ENCODE measurements at places on chromosomes 2 and 18.

DNA sequence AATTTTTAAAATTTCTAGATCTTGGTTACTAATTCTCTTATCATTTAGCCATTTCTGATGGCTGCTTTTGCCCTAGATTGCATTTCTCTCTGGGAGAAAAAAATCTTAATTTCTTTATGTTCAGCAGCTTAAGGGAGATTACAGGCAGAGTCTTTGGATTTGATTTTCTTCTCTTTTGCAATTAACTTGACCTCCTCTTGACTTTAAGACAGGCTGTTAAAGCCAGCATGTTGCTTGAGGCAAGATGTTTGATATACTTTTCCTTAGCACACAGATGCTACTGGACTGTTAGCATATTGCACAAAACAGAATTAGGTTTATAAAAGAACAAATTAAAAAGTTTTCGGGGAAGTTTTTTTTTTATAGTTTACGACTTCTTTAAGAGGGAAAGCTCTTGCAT, 50.0 kb downstream of the XRCC5 start:
- DNase-seq = no peak

DNA sequence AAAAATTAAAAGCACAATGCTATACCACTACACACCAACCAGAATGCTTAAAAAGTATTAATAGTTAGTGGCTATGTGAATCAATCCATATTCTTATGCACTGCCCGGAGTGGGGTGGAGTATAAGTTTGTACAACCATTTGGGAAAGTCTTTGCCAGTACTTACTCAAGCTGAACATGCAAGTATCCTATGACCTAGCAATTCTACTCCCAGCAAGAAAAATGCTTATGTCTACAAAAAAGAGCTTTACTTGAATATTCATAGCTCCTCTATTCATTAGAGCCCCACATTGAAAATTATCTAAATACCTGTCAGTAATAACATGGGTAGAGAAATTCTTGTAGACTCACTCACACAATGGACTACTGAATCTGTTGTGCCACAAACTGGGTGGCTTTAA, 21.4 kb upstream of the CNOT11 start:
- no peak for DNase-seq

DNA sequence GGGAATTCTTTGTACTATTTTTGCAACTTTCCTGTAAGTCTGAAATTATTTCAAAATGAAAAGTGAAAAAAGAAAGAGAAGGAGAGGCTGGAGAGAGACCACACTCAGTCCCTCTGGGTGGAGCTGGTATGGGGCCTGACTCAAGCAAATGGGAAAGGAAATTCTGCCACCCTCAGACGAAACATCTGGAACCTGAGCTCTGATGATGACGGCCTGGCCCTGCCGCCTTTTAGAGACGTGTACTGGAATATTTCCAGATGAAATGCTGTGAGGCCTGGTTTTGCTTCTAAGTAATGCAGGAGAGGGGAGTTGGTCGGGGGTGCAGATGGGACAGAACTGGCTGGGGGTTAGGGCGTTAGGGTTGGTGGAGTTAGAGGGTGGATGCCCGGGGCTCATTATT, 57.4 kb upstream of the GLI2 start:
- no peak for DNase-seq

- no peak for DNase-seq
Measured at GRCh38 chr2:46471019-46471583, 8.3 kb upstream of the TMEM247 start.

DNA sequence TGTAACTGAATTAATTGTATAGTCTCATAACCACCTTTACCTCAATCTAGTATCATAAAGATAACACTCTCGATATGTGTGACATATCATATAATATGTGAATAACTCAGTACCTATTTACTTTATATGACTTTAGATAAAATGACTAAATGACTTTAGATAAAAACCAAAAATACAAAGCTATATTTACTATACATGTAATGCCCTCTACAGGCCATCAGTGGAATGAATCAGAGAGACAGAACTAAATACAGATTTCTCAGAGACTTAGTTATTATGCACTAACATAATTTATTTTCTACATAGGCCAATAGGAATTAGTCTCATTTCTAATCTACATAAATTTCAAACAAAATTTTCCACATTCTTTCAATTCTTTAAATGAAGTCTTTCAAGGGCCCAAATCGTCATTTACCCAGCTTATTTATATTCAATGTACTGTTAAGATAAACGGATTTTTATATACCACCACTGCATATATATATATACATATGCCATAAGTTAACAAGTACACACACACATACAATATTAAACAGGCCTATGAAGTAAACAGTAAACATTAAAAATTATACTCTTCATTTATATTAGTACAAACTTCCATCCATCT, 219.9 kb downstream of the EXOC6B start:
- DNase-seq = no peak

- DNase-seq = no peak
Measured at GRCh38 chr18:71370671-71371445, 1082.0 kb downstream of the SOCS6 start.

DNA sequence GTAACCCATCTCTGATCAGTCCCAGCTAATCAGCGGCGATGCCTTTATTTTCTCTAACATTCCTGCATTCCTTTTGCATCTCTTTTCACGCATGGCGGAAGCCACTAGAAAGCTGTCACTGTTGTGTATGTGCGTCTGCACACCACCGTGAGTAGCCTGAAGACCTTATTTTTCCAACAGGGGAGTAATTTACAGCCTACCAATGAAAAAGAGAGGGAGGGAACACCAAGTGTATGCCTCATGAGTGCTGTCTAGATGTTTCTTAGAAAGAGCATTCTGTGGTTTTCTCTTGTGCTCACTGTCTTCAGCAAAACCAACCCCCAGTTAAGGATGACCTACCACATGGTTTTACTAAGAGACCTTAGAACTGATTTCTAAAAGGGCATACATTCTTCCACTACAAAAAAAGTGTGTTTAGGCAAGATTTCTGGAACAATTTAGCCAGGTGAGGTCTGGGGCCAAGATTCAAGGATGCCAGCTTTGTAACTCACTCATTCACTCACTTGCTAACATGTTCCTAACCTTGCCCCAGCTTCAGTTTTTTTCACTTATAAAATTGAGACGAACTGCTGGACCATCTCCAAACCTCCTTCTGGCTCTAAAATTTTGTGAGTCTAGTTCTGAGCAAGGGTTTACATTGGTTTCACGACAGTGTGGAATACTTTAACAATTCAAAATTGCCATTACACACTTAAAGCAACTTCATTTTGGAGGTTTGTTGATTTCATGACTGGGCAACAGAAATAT, 51.4 kb downstream of the BCL2 start:
- no peak for DNase-seq

GRCh38 chr2:8257502-8257901, 424.4 kb upstream of the ID2 start:
- DNase-seq = no peak

- DNase-seq = no peak
Measured at GRCh38 chr2:62007555-62007954, 102.1 kb downstream of the COMMD1 start.

DNA sequence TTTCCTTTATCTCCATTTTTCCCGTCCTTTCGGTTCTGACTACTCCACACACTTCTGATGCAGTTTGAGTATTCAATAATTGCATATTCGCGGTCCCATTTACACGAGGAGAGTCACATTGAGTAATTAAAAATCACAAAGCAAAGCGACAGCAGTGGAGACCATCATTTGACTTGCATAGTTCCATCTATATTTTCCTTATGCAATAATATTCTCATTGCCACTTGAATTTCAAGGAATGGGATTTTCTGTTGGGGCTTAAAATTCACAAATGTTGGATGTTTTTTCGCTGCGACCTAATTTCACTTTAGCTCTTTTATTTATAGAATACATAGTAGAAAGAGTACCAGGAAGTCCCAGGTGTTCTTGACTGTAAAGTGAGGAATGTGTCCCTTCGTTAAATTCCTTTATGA, 186.8 kb downstream of the ZEB2 start:
- no peak for DNase-seq

DNA sequence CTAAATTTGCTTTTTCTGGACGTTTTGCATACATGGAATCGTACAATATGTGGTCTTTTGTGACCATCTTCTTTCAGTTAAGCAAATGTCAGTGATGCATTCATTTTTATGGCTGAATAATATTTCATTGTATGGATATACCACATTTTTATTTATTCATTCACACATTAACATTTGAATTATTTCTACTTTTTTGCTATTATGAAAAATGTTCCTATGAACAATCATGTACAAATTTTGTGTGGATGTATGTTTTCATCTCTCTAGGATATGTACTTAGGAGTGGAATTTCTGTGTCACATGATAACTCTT, 67.4 kb upstream of the TXNDC2 start:
- DNase-seq = no peak

DNA sequence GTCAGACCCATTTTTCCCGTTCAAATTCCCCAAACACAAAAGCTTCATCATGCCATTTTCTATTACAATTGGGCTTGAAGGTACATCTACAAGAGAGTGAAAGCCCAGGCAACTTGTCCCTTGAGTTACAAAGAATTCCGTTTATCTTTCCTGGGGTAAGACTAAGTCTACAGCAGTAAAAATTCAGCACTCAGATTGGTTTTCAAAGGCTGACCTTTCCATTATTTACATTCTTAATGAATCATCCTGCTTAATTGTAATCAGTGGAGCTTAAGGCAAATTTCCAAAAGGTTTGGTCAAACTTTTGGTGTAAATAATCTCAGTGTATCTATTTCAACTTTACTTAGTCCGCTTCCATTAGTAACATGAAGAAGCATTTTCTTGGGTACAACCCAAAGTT, 33.4 kb upstream of the ST3GAL5 start:
- DNase-seq = no peak

DNA sequence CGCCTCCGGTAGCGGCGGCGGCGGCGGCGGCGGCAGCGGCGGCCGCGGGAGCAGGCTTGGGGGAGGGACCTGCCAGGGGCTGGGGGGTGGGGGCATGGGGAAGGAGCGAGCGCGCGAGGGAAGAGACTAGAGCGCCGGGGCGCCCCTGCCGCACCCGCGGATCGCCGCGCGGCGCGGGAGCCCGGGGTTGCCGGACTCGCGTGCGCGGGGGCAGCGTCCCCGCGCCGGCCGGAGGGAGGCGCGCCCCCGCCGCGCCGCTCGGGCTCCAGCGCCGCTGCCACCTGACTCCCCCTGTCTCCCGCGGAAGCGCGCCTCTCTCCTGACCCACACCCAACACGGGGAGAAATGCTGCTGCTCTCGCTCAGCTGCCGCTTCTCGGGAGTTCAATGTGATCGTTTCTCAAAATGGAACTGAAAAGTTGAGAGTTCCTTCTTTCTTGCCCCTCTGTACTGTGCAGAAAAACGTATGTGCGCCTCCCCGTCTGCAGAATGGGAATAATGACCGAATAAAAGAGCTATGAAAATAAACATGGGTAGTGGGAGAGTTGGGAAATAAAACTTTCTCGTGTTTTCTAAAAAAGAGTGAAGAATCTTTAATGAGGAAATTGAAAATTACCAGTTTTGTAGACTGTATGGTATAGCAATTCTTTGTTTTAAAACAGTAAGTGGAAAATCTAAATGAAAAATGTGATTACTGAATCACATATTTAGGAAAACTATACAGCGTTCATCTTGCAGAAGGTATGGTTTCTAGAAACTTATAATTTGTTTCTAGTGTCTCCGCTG, 455 bp upstream of the TLK1 start:
- peak; percentile 29 for DNase-seq

DNA sequence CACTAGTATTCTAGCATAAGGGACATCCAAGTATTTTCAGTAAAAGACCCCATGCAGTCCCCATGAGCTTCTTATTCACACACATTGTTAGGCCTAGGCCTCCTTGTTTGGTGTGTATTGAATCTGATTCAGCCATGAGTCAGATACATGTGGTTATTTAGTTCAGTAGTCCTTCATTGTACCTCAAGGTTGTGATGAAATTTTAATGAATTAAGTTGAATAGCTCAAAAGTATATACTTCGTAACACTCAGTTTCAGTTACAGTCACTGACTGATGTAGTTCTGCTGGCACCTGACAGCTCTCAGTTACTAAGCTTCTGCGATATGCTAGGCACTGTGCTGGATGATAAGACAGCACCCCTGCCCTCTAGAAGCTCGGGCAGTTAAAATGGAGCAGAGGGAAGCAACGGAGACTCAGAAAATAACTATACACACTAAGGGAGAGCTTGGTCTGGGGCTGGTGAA, 86.4 kb downstream of the XRCC5 start:
- no peak for DNase-seq

DNA sequence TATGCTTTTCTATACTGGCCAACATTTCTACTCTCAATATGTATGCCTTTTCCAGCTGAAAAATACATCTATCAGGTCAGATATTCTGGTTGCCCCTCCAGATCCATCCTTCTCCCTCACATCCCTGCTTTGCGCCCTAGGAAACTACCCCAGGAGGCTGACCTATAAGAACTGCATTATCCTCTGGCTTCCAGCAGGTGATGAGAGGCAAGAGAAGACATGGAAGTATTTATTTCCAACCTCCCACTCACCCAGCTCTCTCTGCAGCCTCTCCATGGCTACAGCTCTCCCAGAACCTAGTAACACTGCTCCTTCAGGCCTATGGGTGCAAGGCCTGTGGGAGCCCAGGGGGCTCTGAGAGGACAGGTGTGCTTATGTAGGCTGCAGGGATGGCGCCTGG, 42.9 kb downstream of the ARID5A start:
- no peak for DNase-seq

DNA sequence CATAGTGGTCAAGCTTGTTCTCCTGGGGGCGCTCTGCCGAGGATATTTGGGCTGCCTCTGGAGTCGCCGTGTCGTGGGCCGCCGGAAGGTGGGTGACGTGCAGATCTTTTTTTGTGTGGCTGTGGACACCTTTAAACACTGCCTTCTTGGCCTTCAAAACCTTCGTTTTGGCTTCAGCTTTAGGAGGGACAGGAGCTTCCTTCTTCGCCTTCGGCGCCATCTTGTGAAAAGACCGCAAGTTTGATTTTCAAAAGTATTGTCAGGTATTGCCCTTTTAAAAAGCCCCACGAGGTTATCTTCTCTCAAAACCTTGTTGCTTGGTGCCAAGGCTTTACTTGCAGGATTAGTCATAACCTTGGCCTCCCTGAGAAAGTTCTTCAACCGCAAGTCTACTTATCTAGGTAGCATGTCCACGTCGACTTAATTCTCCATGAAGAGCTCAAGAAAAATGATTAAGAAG, 20.8 kb downstream of the LAMA3 start:
- no peak for DNase-seq

GRCh38 chr2:31333527-31334183, 80.9 kb downstream of the XDH start:
- peak; percentile 70 for DNase-seq
